ENCODE measurements at places on chromosomes 5 and 9.
A peak's percentile ranks its signal among the peaks of the same experiment; 100 is the strongest.

GRCh38 chr9:12698986-12699385, 5.8 kb downstream of the TYRP1 start:
- DNase-seq = no peak

GRCh38 chr9:105320568-105320967, 76.1 kb downstream of the SLC44A1 start:
- DNase-seq = no peak

DNA sequence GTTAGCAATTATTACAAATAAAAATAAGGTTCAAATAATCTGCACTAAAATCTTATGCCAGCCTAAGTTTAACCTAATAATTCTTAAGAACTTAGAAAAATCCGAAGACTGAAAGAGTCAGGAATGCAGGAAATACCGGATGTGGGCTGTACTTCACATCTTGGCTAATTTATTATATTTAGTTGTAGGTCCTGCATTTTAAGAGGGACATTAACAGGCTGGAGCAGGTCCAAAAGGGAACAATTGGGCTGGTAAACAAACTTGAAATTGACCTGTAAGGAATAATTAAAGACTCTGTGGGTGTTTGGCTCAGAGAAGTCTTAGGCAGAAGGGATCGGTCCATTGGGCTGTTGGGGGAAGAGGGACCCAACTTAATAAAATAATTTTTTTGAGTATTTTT, 18.4 kb downstream of the GLRA1 start:
- DNase-seq = peak; percentile 13

GRCh38 chr9:86946201-86947145, 833 bp downstream of the GAS1 start:
- peak; percentile 80 for DNase-seq

GRCh38 chr5:43042176-43042625, 2.1 kb upstream of the ANXA2R start:
- DNase-seq = peak; percentile 75

GRCh38 chr5:67095346-67096171, 101.0 kb downstream of the CD180 start:
- DNase-seq = no peak

All from cardiac muscle cell (in vitro differentiated cells and primary cell).